HFFc6 (cell line): ENCODE measurements at places on chromosomes 6 and 20. TPM values are rescaled to one million over a fixed set of nuclear protein-coding genes. Genes with fewer than 3 reads are reported as not detected.

GRCh38 chr6:73951183-73951582, 255.2 kb downstream of the CD109 start:
- no peak for DNase-seq

TCP11 gene
- 0.13 to 0.51 TPM (median 0.43 TPM) in 3 replicates for total RNA-seq

SRMS gene
- total RNA-seq = not detected in 2 replicates

DNA sequence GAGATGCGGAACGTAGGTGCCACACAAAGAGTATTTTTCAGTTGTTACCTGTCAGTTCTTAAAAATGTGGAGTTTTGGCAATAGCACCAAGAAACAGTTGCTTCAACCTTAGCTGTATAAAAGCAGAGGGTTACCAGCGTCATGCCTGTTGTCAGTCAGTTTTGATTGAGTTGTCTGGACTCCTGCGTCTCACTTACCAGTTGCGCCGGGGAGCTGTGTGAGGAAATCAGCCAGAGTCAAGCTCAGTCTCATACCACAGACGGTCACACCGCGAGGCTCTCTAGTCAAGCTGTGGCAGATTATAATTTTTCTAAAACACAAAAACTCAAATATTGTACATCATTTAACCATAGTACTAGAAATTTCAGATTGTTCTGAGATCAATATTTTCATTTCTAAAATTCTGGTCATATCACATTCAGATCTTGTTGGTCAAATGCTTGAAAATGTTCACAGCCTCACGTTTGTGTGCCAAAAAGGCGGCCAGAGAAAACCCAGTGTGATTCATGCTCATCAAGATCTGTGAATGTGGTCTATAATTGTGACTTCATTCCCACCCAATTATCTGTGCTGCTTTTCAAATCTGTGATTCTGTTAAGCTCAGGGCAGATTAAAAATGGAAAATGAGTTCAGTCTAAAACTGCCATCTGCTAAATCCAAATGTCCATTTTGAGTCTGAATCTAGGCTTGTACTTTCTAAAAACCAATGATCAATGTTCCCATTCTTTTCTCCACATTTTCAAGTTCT, 37.5 kb downstream of the SASH1 start:
- no peak for DNase-seq

DNA sequence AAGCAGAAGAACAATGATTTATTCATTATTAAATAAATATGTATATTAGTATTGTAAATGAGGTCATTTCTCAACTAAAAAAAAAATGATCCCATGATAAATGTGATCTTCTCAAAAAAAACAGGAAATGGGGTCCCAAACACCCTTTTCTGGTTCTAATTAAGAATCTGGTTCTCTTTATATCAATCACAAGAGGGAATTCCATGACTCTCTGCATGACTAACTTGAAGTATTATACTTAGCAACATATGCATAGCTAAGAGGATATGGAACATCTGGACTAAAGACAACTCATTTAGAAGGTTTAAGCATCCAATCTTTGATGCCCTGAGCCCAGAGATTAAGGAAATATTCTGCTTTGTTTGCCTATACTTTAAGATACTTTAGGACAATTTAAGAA, 89.7 kb upstream of the EMILIN3 start:
- DNase-seq = no peak

PPP1R11 gene
- 47.1 and 48.1 TPM in 2 replicates for total RNA-seq

DNA sequence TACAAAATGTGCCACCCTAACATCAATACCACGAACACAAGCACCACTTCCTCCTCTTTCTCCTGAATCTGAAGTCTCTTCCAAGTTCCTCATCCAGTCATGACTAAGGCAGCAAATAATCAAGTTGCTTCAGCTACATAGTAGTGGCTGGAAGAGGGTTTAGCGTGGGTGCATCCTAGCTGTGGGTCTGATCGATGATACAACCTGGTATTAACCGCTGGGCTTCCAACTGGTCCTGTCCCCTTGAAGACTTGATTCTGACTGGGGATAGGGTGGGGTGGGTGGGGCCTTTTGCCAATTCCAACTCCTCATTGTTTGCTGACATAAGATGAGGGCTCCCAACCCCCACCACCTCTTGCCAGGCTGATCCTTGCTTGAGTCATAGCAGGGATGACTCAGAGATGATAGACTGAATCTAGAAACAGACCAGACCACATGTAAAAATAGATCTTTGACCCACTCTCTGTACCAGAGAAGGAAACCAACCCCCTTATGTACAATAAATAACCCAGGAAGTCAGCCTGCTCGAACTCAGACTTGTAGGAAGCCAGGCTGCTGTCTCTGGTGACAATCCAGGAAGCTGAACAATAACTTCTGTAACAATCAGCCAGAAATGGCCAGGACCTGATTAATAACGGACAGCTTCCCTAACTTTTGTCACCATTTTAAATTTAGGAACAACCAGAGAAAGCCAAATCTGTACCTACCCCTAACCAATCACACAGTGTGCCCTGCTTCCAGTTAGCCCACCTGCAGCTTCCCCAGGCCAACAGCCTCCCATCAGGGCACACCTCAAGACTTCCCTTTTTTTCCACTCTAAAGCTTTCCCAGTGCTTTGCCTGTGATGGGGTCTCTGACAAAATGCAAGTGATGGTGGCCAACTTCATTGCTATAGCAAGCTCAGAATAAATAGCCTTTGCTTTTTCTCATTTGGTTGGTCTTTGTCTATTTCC, 68.9 kb upstream of the FAM184A start:
- peak; percentile 96 for DNase-seq

GRCh38 chr20:5100684-5101347, 18.9 kb downstream of the PCNA start:
- peak; percentile 67 for DNase-seq

GRCh38 chr6:102774326-102774725, 1380.8 kb downstream of the GRIK2 start:
- no peak for DNase-seq

DNA sequence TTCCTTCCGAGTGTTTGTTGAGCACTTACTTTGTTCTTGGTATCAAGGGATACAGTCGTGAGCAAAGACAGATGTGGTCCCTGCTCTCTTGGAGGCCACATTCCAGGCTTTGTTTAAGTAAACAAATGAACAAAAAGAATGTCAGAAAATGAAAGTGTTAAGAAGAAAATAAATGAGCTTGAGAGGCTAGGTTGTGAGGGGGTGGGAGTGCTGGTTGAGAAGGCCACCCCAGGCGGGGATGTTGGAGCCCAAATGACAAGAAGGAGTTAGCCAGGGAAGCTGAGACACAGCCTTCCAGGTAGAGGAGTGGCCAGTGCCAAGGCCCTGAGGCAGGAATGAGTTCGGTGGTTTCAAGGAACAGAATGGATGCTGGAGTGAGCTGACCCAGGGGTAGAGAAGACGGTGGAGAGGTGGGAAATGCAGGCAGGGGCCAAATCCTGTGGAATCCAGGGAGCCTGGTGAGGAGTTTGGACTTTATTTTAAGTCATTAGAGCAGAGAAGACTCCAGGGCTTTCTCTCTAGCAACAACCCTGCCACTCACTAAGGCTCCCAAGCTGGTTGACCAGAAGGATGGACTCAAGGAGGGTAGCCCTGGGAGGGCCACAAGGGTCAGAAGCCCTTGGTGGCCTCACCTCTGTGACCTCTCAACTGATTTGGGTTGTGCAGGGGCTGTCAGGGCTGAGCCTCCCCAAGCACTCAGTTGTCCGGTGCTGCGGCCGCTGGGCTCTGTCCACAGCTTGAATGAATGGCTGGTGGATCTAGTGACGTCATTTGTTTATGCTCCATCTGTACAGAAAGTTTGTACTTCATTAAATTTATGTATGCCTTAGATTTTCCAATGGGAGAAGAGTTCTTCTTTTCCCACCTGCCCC, 66.0 kb upstream of the STX16 start:
- no peak for DNase-seq

- DNase-seq = no peak
These were observed 643.7 kb downstream of the UTRN start for GRCh38 chr6:144928847-144929246.

- no peak for DNase-seq
These were observed 209.0 kb downstream of the SIM1 start for GRCh38 chr6:100255701-100256100.

DNA sequence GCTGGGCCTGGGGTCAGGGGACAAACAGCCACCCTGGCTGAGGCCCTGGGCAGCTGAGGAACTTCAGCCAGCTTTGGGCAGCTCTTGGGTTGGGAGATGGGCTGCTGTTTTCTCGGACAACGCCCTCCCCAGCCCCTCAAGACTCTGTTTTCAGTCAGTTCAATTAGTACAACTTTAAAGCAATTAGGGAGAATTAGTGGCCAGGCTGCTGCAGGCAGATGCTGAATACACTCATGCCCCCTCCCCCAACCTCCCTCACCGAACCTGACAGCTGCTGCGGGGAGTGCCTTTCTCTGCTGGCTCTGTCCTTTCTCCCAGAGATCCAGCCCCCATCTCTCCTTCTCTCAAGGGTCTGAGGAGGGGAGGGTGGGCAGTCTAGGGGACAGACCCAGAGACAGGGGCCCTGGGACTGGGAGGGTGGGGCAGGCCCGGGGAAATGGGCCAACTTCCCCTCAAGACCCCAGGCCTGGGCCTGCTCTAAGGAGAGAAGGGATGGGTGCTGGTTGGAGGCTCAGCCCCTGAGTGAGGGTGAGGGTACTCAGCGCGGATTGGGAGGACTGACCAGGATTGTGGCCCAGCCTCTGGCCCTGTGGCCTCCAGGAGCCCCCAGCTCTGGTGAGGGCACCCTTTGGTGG, 17.8 kb upstream of the MYT1 start:
- no peak for DNase-seq

DNA sequence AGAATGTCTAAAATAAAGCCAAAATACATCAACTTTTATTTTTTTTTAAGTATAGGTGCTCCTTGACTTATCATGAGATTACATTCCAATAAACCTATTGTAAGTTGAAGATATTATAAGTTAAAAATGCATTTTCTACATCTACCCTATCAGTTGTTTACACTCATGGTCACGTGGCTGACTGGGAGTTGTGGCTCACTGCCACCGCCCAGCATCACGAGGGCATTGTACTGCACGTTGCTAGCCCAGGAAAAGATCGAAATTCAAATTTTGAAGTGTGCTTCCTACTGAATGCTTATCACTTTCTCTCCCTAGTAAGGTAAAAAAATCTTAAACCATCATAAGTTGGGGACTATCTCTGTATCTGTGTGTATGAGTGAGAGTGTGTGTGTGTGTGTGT, 126.6 kb upstream of the RIN2 start:
- no peak for DNase-seq

DHX16 gene
- 29.5 to 36.1 TPM (median 35.2 TPM) in 3 replicates for total RNA-seq

DNA sequence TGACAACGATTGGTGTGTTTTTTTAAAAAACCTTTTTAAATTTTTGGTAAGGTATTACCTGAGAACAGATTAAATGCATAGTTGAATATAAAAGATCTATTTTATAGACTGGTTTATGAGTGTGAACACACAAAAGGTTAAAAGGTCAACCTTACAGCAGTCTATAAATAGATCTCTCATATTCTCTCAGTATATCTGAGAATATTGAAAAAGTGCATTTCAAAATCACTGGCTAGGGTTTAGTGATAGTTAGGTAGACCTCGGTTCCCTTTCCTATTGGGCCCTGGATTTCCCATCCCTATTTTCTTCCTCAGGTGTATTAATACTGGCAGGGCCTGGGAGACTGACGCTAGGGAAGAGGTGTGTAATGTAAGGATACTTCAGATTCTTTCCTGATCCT, 723 bp upstream of the ZNF451 start:
- no peak for DNase-seq

ECT2L gene
- not detected in 3 replicates for total RNA-seq
